ENCODE measurements at places on chromosomes 1 and 21.

DNA sequence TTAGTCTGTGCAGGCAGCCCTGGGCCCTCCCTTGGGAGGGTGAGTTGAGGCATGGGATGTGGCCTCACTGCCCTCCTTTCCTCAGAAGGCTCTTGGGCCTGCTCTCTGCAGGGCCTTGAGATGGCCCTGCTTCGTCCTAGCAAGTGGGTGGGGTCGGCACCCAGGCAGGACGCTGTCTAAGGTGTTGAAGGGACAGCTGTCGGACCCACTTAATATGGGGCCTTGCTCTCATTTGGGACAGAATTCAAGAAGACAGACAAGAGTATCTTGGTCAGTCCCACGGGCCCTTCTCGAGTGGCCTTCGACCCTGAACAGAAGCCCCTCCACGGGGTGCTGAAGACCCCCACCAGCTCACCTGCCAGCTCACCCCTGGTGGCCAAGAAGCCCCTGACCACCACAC lies 26.0 kb upstream of the PDXK start:
- no peak for DNase-seq

DNA sequence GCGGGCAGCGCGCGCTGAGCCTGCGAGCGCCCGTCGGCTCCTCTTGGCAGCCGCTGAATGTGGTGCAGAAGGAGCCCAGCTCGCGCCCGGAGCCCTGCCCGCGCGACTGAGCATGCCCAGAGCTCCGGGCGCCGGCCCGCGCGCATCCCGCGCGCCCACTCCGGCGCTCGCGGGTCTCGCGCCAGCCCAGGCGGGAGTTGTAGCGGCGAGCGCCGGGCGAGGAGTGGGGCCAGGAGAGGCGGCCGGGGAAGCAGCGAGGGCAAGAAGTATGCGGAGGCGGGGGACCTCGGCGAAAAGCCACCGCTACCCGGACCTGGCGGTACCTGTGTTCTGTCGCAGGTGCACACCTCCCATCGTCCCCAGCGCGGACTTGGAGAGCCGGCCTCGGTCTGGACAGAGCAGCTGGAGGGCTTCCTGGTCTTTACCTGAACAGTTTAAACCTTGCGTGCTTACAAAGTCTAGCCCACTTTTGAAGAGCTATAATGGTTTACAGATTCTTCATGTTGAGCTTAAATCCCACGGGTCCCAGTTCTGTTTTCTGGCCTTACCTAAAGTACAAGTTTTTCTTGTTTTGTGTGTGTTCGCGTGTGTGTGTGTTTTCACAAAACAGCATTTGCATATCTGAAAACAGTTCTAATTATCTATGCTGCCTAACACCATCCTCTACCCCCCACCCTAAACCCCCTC lies at the start of gene DDAH1:
Gene DDAH1, minus strand, starts transcription at position 61 of the 687 bp plus-strand sequence. CDS start 114 bp downstream, outside the sequence.
- no peak for DNase-seq

DNA sequence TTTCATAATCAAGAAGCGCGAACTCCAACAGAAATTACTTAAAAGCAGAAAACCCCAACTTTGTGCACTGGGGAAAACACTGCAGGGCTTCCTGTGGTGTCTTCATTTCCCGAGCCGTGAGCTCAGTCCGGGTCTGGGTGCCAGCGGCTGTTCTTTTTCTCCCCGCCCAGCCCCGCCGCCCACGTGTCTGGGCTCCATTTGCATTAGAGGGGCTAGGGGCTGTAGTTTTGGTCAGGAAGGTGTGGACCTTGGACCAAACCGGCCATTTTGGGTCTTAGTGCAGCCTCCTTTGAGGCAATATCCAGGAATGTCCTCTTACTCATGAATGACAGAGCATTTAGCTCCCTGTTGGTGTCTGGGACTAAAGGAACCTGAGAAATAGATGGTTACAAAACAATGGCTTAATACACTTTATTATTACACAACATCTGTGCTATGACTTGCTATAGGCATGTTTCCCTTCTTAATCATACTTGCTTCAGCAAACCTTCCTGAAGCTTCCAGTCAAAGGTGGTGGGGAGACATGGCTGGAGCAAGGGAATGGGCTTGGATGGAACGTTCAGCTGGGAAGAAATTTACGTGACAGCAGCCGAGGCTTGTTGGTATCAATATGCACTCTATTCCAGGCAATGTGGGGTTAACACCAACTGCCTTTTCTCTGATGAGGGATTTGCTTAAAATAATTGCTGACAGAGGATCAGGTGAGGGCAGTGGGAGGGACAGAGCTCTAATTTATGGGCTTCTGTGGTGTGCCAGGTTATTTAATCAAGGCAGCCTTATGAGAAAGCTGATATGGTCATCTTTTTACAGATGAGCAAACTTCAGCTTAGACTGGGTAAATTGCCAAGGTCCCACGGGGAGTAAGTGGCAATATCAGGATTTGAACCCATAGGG lies 1.1 kb downstream of the AGTRAP start:
- DNase-seq, result peak; percentile 13

DNA sequence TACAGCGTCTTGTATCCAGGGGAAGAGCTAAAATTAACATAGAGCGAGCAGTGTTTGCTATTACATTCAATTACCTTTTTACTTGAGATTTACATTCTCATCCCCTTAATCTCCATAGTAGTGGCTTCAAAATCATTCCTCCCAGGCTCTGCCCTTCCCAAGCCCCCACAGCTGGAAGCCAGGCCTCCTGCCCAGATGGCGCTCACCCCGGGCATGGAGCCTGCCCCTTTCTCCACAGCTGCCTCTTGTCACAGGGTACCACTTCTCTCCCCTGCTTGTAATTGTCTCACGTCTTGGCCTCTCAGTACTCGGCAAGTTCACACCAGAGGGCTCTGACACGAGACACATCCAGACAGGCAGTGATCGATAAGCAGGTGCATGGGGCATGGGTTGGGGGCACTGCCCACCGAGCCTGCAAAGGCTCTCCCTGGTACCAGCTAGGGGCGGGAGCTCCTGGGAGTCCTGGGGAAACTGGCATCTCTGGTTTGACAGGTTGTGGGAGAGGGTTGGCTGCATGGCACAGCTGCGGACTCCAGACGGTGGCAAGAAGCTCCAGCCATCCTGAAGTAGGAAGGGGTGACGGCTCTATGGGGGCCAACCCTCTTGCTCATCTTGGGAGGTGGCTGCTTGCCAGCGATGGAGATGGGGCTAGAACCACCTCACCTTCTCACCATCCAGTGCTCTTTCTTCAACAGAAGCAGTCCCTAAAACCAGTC lies 20.1 kb downstream of the CASZ1 start:
- DNase-seq, result no peak

DNA sequence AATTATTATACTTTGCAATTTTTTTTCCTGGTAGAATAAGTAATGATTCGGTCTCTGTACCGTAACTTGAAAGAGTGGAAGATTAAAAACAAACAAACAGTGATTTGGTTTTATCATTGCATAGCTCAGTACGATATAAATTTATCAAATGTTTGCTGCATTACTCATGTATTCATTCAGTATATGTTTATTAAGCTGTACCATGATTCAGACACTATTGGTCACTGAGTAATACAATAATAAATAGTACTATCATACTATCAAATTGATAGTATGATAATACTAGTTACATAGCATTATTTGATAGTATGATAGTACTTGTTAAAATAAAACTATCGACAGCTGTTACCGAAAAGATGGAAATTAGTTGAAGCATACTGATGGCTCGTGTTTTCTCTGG lies 12.1 kb downstream of the CENPF start:
- no peak for DNase-seq

DNA sequence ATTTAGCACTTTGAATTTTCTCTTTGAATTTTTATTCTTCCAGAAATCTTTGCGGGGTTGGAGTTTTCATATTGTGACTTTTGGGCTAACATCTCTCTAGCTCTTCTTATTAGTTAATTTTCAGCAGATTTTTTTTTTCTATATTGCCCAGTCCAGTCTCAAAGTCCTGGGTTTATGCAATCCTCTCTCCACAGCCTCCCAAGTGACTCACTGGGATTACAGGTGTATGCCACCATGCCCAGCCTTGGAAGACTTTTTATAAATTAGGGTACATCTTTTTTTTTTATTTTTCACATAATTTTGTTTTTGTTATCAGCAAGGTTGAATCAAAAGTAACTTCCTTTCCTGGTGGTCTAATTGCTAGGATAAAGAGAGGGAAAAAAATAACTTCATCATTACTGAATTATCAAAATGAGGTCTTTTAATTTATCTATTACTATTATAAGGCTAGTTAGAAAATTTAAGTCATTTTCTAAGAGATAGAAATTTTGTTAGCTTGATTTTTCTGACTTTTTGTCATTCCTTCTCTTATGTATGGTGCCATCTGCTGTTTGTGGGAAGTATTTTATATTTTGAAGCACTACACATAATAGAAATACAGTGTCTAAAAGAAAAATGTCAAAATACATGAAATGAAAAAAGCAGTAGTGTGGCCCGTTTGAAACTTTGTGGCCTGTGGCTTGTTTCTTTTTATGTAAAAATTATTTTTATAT lies 273.4 kb upstream of the CACYBP start:
- DNase-seq, result no peak

DNA sequence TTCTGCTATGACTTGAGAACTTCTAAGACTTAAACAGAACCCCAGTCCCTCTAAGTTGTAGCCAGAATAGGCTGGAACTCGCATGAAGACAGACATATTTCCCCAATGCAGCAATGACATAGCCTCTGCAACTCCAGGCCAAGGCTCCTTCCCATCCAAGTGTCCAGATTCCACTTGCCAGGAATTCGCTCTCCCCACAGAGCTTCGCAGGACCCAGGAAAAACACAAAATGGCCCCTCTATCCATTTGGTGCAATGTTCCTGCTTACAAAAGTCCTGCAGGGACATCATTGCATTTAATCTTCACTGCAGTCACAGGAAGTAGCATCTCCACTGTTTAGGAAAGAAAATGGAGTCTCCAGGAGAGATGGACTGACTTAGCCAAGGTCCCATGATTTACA lies 147.5 kb upstream of the KLHDC7A start:
- no peak for DNase-seq

DNA sequence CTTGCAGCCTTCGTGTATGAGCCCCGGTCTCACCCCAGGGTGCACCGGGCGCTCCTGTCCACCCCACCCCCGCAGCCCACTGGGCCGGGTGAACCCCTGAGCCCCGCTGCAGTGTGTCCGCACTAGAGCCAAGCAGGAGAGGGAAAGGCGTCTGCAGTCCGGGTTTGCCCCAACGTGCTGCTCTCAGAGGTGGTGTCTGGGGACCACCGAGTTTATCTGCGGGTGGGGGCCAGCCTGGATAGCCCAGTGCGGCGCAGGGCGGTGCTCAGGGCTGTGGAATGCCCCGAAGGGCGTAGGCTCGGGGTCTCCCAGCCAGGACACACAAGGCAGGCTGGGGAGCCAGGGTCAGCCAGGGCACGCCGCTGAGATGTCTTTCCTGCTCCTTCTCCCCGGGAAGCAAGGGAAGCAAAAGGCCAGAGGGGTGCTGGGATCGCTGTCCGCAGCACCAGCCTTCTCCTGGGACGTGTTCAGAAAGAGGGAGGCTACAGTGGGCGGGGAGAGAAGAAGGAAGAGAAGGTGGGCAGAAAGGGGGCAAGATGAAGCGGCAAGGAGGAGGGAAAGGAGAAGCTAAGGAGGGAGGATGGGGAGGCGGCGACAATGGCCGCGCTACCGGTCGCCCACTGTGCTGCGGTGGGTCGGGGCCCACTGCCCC lies 56.6 kb downstream of the MAB21L3 start:
- DNase-seq, result no peak

- DNase-seq, result no peak
Measured at GRCh38 chr1:41807390-41807789, 111.3 kb downstream of the HIVEP3 start.

GRCh38 chr1:228514421-228514820 lies 27.2 kb downstream of the RNF187 start:
- DNase-seq, result no peak

DNA sequence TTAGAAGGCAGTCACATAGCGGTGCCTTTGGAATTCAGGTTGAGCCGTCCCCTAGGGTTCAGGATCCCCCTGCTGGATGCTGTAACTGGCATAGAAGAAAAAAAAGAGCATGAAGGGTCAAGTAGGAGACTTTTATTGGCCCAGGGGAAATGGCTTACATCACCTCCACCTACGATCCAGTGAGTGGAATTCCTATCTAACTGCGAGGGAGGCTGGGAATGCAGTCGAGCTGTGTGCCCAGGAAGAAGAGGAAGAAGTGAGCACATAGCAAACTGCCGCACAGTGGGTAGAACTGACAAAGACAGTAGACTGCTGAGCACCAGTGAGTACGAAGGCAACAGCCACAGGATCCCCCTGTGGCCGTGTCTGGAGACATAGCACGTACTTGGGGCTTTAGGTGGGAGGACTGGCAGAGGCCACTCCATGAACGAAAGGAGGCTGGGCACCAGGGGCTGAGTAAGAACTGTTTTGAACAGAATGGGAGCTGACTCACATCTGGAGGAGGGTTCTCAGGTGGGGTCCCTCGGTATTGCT lies 79.2 kb downstream of the RNF220 start:
- no peak for DNase-seq

DNA sequence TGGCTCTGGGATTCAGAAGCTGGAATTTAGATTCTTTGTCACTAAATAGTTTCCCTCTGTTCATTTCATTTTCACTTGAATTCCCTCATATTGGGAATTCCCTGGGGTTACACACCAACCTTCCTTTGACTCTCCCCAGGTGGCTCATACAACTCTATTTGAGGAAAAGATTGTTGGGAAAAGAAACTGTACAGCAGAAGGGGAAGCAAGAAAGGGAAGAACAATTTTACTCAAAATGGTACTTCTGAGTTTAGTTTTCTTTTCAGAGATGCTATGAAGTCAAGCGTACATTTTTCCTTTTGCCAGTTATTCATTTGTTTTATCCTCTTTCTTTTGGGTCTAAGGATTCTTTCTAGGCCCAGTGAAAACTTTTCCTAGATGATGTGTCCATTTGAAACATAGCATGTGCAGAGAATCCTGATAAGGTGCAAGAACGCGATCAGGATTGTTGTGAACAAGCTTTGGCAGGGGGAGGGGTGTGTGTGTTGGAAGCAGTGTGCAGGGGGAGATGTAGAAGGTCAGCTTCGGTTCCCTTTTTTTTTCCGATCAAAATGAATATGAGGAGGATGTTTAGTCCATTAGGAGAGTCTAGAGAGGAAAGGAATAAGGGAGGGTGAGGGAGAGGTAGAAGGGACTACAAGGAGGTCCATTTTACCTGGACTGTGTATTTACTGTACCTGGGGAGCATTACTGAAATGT lies 26.8 kb upstream of the CD1D start:
- DNase-seq, result no peak

DNA sequence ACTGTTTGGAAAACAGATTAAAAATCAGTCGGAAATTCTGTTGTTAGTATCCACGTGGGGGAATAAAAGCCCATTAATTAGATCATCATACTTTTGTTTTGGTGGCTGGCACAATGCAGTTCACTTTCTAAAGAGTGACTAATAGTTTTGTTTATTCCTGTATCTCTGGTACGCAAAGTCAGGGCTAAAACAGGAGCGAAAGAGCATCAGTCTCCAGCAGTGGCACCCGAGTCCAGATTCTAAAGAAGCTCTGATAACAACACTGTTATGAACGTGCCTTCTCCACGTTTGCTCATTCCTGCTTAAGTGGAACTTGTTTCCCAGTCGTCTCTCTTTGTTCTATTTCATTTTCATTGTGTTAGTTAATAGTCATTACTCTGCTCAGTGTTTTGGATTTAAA lies 69.6 kb downstream of the HSPA13 start:
- no peak for DNase-seq

DNA sequence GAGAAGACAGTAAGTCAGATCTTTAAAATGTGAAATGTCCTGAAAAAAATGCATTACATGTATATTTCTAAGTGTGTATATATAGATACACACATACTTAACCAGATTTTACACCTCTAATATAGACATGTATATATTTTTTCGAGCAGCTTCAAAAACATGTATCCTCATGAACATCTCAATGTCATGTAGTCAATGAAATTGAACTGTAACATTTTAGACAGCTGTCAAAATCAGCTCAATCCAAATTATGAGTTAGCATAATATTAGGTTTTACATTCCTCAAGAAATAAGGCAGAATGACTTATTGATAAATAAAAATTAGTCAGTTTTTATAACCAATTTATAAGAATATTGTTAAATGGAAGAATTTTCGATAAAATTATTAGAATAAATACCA lies 665.7 kb downstream of the BRINP3 start:
- DNase-seq, result no peak
